ENCODE measurements at places on chromosomes 4 and X.
A peak's percentile ranks its signal among the peaks of the same experiment; 100 is the strongest.

- no peaks in the 10 kb centered on the region for H3K27me3 ChIP-seq
- no peaks in the 10 kb centered on the region for H3K36me3 ChIP-seq
- peaks cover 7% of the 10 kb centered on the region for H3K4me1 ChIP-seq
- no peak overlapping the region for H3K27ac ChIP-seq
- no peak for DNase-seq
Observed at GRCh38 chr4:95170176-95170575, 378.6 kb downstream of the UNC5C start.

DNA sequence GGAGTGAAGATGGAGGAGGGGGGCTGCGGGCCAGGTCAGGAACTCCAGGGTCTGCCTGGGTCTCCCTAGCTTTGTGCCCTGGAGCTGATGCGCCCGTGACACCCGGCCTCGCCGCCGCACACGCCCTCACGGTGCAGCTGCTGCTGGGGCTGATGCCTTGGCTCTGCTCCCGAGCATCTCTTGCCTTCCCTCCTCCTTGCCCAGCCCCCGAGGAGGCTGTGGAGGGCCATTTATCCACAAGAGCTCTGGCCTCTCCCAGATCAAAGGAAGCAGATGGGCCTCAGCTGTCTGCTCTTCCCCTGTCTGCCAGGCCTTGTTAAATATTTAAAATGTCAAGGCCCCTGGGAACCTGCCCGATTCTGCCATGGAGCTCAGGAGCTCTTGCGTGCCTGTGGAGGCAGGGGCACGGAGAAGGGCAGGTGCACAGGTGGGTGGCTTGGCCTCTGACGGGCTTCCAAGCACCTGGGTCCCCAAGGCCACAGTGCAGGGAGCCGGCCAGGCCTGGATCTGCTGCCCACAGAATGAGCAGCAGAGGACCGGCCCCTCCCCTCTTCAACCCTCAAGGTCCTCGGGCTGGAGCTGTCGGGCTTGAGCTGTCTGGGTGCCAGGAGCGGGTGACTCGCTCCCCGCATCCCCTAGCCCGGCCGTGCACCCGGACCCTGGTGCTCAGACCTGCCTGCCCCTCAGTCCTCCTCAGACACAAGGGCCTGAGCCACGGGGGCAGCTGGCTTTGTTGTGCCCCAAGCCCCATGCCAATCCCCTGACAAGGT, 20.3 kb downstream of the ATP2B3 start:
- no peaks in the 10 kb centered on the region for H3K36me3 ChIP-seq
- DNase-seq = no peak
- no peaks in the 10 kb centered on the region for H3K4me1 ChIP-seq

- DNase-seq = no peak
- no peaks in the 10 kb centered on the region for H3K36me3 ChIP-seq
- no peaks in the 10 kb centered on the region for H3K27me3 ChIP-seq
- no peak overlapping the region for H3K4me3 ChIP-seq
- no peaks in the 10 kb centered on the region for H3K4me1 ChIP-seq
Observed at GRCh38 chr4:47427935-47428334, 35.6 kb downstream of the COMMD8 start.

- peaks cover 2% of the 10 kb centered on the region for H3K36me3 ChIP-seq
- DNase-seq = no peak
- H3K27me3 ChIP-seq = peaks cover 3% of the 10 kb centered on the region
- no peak overlapping the region for H3K4me3 ChIP-seq
Observed at GRCh38 chrX:85808217-85808616, 239.1 kb downstream of the CHM start.

- H3K27me3 ChIP-seq = no peaks in the 10 kb centered on the region
- no peaks in the 10 kb centered on the region for H3K4me1 ChIP-seq
Observed at GRCh38 chrX:3181846-3182245, 140.6 kb downstream of the ARSF start.

- no peak for DNase-seq
- no peak overlapping the region for H3K27ac ChIP-seq
- no peaks in the 10 kb centered on the region for H3K27me3 ChIP-seq
- no peaks in the 10 kb centered on the region for H3K4me1 ChIP-seq
- H3K36me3 ChIP-seq = no peaks in the 10 kb centered on the region
Observed at GRCh38 chr4:19736968-19737756, 514.5 kb upstream of the SLIT2 start.

DNA sequence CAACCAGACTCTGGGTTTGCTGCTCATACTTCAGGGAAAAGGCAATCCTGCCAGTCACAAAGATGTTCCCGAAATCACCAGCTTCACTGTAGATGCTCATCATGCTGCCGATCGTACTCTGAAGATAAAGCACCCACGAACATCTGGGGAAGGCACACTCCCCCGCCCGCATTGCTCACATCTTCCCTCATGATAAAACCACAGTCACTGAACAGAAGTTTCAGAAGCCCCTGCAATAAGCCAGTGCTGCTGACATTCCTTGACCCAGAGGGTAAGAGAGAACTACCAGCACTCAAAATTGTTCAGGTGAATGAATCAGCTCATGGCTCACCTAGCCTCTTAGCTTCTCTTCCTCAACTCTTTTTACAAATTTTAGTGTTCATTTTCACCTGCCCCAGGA, 43.1 kb downstream of the SRPX2 start:
- no peaks in the 10 kb centered on the region for H3K36me3 ChIP-seq
- peak overlapping the region; percentile 48 for H3K27ac ChIP-seq
- H3K27me3 ChIP-seq = peaks cover 21% of the 10 kb centered on the region
- peaks cover 21% of the 10 kb centered on the region for H3K4me1 ChIP-seq
- peak; percentile 40 for DNase-seq
- H3K4me3 ChIP-seq = peak overlapping the region; percentile 22

GRCh38 chr4:88900432-88900831, 156.6 kb downstream of the FAM13A start:
- DNase-seq = no peak
- H3K27ac ChIP-seq = no peak overlapping the region
- no peaks in the 10 kb centered on the region for H3K4me1 ChIP-seq
- no peak overlapping the region for H3K4me3 ChIP-seq
- H3K27me3 ChIP-seq = peaks cover 4% of the 10 kb centered on the region

DNA sequence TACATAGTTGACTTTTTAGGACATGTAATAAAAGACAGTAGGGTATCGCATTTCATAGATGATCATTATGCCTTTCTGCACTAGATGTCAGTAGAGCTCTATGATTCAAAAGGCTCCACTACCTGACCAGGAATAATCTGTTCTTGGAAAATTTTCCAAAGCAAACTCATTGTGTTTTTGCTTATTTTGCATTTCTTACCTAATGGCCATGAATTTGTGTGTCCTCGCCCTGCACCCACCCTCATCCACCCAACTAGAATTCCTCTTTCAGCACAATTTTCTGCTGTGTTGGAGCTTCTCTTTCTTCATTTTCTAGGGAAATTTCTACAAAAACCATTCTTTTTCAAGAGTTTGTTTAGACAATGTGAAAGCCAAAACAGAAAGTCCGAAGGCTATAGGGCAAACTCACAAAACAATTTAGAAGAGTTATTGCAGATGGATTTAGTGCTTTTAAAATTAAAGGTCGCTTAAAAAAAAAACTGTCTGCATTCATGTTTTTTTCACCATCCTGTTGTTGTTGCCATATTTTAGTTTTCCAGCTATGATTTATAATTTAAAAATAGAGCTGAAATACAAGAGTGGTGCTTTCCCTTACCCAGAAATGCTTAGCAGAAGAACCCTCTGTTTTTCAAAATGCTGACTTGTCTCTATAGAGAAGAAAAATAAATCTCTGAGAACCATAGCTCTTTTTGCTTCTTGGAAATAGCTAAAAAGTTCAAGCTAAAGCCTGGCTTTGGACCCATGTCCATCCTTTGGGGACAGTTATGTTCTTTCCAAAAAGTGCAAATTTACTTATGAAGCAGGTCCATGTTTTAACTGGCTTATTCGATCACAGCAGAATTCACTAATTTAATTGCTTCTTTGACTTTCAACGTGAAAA, 183.7 kb downstream of the SPATA18 start:
- DNase-seq = no peak
- no peak overlapping the region for H3K4me3 ChIP-seq
- H3K4me1 ChIP-seq = no peaks in the 10 kb centered on the region
- no peaks in the 10 kb centered on the region for H3K27me3 ChIP-seq

DNA sequence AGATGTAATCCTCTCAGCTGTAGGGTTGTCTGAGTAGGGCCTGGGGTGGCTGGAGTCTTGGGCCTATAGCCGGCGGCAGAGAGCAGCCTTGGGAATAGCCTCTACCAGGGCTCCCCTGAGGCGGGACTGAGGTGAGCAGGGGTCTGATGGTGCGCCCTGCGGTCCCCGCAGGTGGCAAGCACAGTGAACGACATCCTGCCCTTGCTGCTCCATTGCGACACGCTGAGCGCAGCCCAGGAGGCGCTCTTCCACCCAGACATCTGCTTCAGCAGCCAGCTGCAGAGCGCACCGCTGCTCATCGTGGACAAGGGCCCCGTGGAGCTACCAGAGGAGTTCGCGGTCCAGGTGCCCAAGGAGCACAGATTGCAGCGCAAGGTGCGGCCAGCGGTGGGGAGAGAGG, 317.0 kb downstream of the ADGRL3 start:
- DNase-seq = no peak
- H3K27me3 ChIP-seq = no peaks in the 10 kb centered on the region
- H3K36me3 ChIP-seq = no peaks in the 10 kb centered on the region
- H3K4me3 ChIP-seq = no peak overlapping the region

GRCh38 chrX:46739736-46740135, 19.2 kb downstream of the SLC9A7 start:
- H3K27ac ChIP-seq = no peak overlapping the region
- no peak overlapping the region for H3K4me3 ChIP-seq
- peaks cover 32% of the 10 kb centered on the region for H3K36me3 ChIP-seq
- no peaks in the 10 kb centered on the region for H3K4me1 ChIP-seq
- H3K27me3 ChIP-seq = no peaks in the 10 kb centered on the region
- no peak for DNase-seq

DNA sequence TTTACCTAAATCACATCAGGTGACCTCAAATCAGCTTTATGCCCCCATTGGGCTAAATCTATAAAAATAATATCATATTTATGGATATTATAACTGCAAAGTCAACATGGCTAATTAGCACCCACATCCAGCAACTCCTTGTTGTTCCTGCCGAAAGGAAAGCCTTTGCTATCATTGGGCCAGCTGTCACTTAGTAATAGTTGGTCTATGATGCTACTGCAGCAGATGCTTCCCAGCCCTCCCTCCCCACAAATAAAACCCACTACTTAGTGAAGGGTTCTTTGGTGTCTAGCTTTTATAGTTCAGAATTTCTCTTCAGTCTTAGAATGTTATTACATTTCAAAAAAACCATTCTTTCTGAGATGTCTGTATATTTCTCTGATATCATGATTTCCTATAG, 116.9 kb upstream of the ENPEP start:
- no peaks in the 10 kb centered on the region for H3K27me3 ChIP-seq
- H3K4me3 ChIP-seq = no peak overlapping the region
- H3K36me3 ChIP-seq = no peaks in the 10 kb centered on the region
- H3K4me1 ChIP-seq = peaks cover 5% of the 10 kb centered on the region

GRCh38 chrX:70171624-70172023, 5.7 kb upstream of the DGAT2L6 start:
- no peak overlapping the region for H3K4me3 ChIP-seq
- no peak overlapping the region for H3K27ac ChIP-seq
- no peaks in the 10 kb centered on the region for H3K27me3 ChIP-seq
- DNase-seq = no peak
- H3K4me1 ChIP-seq = peaks cover 15% of the 10 kb centered on the region

DNA sequence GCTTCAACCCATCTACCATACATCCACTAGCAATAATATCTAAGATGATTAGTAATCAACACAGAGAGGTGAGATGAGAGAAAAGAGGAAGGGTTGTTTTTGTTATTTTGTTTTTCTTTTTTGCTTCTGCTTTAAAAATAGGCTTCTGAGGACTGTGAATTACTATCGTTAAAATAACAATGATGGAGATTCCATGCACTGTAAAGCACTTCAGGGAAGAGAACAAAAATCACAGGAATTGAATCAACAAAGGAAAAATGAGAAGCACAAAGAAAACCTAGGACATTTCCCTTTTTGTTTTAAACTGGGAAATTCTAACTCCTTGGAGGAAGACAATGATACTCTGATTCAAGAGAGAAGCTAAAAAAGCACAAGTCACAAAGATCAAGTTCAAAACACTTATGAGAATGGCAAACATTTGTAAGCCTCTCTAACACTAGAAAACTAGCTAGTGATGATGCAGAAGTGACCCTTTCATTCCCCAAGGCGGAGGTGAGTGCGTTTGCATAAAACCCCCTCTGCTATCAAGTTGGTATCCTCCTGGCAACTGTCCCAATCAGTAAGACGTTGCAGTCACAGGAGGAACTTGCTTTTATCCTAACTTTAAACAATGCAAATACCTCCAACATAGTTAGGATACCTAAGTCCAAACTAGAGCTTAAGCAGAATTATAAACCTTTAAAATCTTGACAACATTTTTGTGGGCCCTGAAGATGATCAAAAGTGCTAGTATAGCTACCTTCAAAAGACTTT, 308.5 kb downstream of the CAMK2D start:
- H3K36me3 ChIP-seq = peaks cover 20% of the 10 kb centered on the region
- peaks cover 11% of the 10 kb centered on the region for H3K4me1 ChIP-seq
- no peak overlapping the region for H3K4me3 ChIP-seq
- DNase-seq = no peak
- no peaks in the 10 kb centered on the region for H3K27me3 ChIP-seq
- peak overlapping the region; percentile 59 for H3K27ac ChIP-seq

DNA sequence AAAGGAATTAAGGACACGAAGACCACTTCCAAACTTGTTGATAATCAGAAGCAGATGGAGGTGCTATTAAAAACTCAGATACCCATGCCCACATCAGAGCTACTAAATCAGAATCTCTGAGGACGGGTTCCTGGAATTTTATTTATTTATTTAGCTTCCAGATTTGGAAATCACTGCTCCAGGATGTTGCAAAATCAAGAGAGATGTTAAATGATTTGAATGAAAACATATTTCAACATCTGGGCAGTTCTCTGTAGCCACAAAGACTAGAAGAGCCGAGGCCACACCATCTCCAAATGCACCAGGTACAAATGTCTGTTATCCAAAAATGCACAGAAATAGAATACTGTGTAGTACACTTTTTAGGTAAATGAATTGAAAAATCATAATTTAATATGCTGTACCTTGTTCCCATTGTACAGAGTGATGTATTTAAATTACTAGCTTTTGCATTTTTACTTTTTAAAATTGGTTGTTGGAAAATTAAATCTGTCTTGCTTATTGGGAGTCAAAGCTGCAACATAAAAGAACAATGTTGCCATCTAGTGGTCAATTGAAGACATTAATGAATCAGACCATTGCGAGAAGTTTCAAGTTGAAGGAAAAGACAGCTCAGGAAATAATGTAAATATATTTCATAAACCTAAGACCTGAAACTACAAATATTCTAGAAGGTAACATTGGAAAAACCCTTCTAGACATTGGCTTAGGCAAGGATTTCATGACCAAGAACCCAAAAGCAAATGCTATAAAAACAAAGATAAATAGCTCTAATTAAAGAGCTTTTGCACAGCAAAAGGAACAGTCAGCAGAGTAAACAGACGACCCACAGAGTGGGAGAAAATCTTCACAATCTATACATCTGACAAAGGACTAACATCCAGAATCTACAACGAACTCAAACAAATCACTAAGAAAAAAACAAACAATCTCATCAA, 151.3 kb upstream of the TTC29 start:
- peaks cover 16% of the 10 kb centered on the region for H3K27me3 ChIP-seq
- no peak for DNase-seq
- no peak overlapping the region for H3K27ac ChIP-seq
- no peak overlapping the region for H3K4me3 ChIP-seq
